ENCODE measurements at places on chromosomes 5 and 9. TPM values are rescaled to one million over a fixed set of nuclear protein-coding genes. Genes with fewer than 3 reads are reported as not detected.

DNA sequence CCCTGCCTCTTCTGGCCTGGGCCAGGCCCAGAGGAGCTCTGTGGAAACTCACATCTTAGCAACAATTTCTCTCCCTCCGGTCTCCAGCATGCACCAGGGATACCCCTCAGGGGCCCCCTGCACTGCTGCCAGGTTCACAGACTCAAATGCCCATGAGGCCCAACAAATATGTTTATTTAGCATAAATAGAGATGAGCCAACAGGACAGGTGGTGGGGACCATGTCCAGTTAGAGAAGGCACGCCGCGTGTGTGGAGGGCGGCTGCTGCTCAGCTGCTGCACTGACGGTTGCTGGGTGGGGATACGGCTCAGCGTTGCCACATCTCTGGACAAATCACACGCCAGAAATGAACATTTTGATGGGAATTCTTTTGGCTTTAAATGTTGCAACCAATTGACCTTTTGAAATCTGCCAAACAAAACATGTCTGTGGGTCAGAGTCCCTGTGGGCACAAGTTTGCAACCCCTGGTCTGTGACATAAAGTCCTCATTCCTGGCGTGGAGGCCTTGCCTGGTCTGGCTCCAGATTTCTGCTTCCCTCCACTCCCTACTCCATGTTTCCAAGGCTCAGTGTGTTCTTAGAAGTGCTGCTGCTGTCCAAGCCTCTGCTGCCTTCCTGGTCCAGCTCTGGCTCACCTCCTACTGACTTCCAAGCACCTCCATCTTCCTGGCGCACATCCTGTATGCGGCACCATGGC, 88.9 kb downstream of the AMBP start:
- peak; percentile 69 for DNase-seq

- no peak for DNase-seq
These were observed 31.1 kb downstream of the UBE2D2 start for GRCh38 chr5:139592289-139592688.

- peak; percentile 25 for DNase-seq
These were observed 48.3 kb upstream of the IRX4 start for GRCh38 chr5:1930880-1931603.

GRCh38 chr5:58885260-58885659, 302.4 kb downstream of the RAB3C start:
- no peak for DNase-seq

GRCh38 chr5:16663840-16664239, 47.0 kb upstream of the RETREG1 start:
- DNase-seq: no peak

NR5A1 gene
- 0.10 TPM for polyA plus RNA-seq

PCDHA11 gene
- 0.38 TPM for polyA plus RNA-seq

NR2F1 gene
- polyA plus RNA-seq: 4.0 TPM

SPATA31C1 gene
- polyA plus RNA-seq: 0.34 TPM

DEPDC1B gene
- not detected for polyA plus RNA-seq

SPATA31E1 gene
- polyA plus RNA-seq: 0.06 TPM

PLGRKT gene
- 34.9 TPM for polyA plus RNA-seq
